ENCODE measurements at places on chromosomes 2 and 18.

DNA sequence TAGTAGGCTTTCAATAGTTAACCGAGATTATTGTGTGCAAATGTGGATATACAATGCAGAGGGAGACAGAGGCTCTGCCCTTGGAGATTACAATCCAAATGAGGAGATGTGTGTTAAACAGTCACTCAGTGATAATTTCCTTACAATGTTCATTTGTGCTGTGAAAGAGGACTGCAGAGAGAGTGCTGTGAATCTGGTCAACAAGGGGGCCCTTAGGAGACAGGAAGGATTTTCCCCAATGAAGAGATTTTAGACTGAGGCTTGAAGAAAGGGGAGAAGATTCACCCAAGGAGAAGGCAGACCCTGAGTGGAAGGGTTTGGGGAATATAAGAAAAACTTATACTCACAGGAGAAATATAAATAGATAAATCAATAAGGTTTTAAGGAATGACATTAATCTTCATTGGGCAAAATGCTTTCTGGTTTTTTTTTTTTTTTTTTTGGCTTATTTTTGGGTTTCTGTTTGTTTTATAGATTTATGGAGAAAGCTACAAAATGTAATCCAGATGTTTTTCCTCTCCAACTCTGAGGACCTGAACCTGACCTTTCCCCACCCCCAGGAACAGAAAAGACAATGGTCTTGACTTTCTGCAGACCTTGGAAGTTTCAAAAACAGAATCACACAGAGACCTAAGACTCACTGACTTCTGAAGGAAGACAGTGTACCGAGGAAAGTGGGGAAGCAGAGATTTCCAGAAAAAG, 151.3 kb upstream of the SERPINE2 start:
- DNase-seq, result no peak

- DNase-seq, result no peak
Observed at GRCh38 chr2:70772486-70773155, 4.6 kb upstream of the ADD2 start.

DNA sequence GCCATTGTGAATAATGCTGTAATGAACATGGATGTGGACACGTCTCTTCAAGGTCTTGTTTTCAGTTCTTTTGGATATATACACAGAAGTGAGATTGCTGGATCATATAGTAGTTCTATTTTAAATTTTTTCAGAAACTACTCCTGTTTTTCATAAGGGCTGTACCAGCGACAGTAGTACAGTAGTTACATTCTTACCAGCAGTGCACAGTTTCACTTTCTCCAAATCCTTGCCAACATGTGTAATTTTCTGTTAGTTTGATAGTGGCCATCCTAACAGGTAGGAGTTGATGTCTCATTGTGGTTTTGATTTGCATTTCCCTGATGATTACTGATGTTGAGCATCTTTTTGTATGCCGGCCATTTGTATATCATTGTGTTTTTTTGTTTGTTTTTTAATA, 81.7 kb downstream of the EPC2 start:
- no peak for DNase-seq

DNA sequence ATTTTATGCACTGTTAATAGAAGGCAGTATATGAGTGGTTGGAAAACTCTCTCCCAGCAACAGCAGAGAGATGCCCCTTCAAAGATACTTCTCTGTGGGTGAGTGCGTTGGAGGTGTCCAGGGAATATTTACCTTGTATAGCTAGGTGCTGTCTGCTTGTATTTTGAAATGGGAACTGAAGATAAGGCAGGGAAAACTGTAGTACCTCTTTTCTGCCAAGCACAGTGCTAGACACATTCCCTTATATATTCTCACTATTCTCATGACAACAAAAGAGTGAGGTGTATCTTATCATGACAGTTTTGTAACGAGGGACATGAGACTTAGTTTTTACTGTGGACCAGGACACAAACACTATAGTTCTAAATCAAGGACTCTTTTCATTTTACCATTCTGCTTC, 2.1 kb downstream of the TTC39C start:
- no peak for DNase-seq

DNA sequence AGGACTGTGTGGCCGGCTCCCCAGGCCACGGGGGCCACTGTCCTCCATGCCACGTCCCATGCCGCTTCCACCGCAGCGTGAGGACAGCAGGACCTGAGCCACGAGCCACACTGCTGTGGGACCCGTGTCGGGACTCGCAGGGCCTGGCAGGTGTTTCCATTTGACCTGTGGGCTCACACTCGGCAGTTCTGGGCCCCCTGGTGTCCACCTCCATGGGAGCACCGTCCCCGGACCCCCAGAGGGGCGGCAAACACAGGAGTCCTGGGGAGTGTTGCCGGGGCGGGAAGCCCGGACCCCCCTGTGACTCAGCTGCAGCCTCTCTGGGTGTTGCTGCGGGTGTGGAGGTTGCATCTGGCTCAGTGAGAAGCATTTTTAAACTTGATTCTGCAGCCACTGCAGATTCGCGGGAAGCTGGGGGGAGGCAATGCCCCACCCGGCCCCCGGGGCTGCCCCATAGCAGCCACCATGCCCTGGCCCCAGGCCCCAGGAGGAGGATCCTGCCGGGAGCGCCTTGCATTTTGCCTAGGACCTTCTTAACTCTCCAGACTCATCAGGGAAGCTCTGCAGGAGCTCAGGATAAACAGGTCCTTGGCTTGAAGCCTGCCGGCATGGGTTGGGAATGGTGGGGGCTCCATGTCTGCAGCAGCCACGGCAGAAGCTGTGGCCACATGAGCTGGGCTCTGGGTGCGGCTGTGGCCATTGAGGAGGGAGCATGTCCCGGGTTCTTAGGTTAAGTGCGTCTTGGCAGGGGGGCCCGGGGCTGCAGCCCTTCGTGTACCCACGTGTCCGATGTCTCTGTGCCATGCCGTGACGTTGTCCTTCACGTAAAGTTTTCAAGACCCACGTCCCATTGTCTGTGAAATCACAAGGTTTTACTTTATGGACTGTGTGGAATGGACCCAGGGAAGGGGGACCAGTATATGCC, 30.9 kb downstream of the NFATC1 start:
- no peak for DNase-seq

DNA sequence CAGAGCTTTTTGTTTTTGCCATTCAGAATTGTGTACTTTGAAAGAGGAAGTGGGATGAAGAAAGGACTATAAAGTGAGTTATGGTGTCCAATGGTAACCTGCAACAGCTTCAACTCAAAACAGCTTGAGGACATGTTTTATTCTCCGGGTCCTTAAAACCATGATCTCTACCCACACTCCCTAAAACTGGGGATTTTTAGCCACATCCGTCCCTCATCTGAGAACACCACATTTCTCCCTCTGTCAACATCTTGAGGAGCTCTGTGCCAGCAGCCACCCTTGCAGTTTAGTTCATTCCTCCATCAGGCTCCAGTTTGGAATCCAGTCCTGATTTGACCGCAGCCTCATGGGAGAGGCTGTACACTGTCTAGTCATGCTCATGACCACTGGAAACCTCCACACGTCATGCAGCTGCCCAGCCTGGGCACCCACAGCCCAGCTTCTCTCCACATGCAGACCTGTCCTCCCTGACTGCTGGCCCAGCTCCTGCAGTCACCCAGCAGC, 62.6 kb downstream of the C18orf63 start:
- peak; percentile 69 for DNase-seq

DNA sequence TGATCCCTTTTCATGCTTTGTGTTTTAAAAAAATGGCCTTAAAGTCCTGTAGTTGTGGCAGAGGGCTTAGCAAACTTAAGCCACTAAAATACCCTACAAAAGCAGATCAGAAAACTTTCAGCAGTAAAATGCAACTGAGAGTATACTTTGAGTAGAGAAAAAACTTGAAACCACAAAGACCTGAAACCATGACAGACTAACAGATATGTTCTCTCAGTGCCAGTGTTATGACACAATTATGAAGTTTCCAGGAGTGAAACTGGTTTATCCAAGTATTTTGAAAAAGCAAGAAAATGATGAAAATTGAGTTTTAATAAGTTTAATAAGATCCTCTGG, 74.5 kb downstream of the SPRED2 start:
- DNase-seq, result no peak

DNA sequence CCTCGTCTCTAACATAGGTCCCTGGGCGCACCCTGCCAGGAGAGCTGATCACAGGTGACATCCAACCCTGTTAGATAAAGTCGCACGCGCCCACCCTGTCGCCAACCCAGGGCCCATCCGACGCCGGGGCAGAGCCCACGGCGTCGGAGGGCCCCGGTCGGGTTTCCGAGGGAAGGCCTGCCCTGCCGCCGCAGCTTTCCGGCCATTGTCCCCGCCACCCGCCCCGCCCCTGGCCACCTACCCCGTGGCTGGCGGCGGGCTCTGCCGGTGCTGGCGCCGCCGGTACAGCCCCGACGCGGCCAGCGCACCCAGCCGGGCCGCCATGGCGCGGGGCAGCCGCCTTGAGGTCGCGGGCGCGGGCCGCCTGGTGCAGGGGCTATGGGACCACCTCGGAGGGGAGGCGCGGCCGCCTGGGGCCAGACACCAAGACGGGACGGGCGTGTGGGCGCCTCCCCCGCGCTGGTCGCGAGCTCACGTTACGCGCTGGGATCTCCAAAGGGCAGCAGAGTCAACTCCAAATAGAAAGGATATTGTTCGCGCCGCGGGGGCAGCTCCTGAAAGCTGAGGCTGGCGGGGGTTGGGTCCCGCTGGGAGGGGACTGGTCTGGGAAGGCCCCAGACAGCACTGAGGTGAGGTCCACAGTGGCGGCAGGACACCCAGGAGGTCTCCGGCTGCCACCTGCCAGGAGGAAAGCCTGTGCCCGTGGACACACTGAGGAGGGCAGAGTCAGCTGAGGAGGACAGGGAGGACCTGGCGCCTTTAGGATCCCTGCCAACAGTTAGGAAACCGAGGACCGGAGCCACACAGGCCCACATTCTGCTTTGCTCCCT, 11.1 kb downstream of the LIMS2 start:
- DNase-seq, result no peak

DNA sequence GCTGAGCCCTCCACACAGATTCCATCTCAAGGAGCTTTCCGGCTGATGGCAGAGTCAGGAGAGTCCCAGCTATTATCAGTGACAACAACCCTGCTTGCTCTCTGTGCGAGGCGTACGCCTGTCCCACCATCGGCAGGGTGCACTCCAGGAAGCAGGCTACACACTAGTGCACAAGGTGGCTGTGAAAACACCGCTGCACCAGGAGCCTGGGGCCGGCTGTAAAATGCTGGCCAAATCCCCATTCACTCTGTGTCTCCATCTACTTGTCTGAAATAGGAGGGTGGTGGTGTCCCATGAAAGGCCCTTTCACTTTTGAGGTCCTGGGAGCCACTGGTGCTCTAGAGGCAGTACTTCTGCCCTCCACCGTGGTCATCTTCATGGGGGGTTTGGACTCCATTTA, 183.2 kb upstream of the SMAD2 start:
- no peak for DNase-seq

GRCh38 chr2:154709215-154709614, 10.7 kb downstream of the KCNJ3 start:
- no peak for DNase-seq

DNA sequence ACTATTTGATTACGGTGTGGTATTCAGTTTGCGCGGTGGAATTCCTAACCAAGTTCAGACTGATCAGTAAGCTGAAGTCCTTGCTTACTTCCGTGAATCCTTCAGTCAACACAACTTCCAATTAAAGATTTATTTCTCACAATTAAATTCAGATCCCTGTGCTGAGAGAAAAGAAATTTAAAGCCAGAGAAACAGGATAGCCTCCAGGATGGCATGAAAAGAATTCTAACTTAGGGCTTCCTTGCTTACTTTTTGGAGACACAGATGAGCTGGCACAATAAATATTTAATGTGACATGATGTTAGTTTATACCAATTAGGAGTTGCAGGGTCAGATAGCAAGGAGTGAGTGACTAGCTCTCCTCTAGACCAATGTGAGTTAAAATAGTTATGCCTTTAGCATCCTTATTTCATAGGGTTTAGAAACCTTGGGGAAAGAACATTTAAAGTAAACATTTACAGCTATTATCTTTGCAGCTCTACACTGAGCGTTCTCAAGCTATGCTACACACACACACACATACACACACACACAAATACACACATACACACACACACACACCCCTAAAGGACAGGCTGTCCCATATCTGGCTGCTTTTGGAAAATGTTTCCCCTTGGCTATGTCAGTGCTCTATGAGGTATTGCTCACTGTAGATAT, 151.0 kb downstream of the TRIB2 start:
- no peak for DNase-seq

- DNase-seq, result no peak
Observed at GRCh38 chr2:189466656-189467055, 25.4 kb downstream of the WDR75 start.

DNA sequence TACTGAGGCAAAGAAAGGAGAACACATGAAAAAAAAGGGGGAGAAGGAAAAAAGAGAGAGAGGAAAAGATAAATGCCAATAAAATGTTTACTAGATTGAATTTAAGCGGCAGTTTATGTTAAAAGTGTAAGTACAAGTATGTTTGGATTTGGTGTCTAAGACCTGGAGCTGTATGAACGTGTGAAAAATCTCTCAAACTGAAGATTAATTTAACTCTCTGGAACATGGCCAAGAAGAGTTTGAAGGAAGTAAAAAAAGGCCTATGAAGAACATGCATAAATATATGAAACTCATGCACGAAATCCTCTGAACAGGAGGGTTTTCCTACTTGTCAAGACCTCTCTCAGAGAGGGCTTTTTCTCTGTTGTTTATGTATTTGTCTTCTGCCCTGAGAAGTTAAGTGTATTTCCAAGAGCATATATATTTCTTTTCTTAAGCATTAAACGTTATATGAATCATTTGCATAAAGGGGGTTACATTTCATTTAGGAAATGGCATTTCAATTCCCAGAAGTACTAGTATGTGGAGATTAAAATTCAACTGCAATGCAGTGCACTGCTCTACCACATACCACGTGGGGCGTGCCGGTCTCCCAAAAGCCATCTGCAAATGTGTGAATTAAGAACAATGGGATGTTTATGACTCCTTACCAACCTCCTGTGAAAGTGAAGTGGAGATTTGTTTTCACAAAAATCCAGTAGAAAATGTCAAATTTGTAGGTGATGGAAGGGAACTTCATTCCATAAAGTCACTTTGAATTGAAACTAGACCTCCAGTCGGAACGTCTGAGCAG, 281.1 kb upstream of the TRIB2 start:
- no peak for DNase-seq

DNA sequence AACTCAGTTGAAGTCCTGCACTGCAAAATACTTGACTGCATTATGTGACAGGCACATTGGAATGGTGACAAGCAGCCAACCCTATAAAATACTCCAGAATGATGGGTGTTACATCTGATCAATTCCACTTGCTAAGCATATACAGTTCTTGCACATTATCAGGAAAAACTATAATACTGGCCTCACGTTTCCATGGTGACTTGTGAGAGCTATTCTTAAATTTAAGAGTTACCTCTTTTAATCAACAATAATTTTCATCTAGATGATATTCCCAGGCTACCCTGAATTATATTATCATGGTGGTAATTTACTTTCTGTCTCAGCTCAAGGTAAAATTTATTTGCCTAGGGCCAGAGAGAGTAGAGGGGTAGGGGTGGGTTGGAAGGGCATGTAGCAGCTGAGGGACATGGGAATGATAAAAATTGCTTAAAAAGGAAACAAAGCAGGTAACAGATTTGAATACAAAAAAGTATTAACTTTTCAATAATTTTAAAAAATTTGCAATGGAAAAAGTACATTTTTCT, 132.3 kb upstream of the PGAP1 start:
- no peak for DNase-seq

GRCh38 chr2:53536583-53537361, 230.8 kb upstream of the CHAC2 start:
- no peak for DNase-seq

GRCh38 chr18:71456206-71456605, 1087.9 kb downstream of the CBLN2 start:
- no peak for DNase-seq

- DNase-seq, result no peak
Observed at GRCh38 chr18:21069468-21069867, 42.1 kb downstream of the ROCK1 start.
